GM03348 (cell line): ENCODE measurements at places on chromosomes 3 and 15.
A peak's percentile ranks its signal among the peaks of the same experiment; 100 is the strongest.

- DNase-seq, result no peak
These were observed 35.1 kb downstream of the EAF1 start for GRCh38 chr3:15462451-15462850.

DNA sequence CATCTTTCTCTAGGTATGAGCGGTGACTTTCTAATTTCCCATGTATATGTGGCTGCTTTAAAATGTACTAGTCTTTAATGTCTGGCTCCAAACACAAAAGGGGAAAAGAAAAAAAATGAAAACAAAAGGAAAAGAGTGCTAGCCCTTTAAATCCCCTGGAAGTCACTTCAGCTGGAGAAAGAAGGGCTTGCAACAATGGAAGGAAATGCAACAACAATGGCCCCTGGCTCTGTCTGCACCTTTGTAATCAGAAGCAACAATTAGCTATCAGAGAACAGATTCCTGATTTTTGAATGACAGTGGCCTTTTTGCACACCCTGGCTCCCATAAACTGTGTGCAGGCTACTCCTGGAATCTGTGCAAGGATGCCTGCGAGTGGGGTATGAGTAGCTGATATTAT, 591.2 kb downstream of the FHIT start:
- DNase-seq, result no peak

DNA sequence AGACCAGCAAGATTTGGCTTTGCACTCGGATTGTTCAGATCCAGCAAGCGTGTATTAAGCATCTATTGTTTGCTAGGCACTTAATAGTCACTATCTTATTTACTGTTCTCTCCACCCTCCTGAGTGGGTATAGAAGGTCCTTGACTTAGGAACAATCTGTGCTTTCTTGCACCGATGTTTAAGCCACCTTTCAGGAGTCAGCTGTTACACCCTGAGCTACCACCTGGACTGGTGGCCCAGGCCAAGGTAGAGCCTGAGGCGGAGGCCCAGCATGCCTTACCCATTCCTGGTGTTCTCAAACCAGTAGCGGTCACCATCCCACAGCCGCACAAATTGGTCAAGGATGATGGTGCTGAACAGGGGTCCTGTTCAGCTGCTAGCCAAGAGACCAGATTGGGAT, 10.0 kb downstream of the DUOX1 start:
- DNase-seq, result no peak

GRCh38 chr3:109224333-109224732, 87.8 kb downstream of the C3orf85 start:
- no peak for DNase-seq

DNA sequence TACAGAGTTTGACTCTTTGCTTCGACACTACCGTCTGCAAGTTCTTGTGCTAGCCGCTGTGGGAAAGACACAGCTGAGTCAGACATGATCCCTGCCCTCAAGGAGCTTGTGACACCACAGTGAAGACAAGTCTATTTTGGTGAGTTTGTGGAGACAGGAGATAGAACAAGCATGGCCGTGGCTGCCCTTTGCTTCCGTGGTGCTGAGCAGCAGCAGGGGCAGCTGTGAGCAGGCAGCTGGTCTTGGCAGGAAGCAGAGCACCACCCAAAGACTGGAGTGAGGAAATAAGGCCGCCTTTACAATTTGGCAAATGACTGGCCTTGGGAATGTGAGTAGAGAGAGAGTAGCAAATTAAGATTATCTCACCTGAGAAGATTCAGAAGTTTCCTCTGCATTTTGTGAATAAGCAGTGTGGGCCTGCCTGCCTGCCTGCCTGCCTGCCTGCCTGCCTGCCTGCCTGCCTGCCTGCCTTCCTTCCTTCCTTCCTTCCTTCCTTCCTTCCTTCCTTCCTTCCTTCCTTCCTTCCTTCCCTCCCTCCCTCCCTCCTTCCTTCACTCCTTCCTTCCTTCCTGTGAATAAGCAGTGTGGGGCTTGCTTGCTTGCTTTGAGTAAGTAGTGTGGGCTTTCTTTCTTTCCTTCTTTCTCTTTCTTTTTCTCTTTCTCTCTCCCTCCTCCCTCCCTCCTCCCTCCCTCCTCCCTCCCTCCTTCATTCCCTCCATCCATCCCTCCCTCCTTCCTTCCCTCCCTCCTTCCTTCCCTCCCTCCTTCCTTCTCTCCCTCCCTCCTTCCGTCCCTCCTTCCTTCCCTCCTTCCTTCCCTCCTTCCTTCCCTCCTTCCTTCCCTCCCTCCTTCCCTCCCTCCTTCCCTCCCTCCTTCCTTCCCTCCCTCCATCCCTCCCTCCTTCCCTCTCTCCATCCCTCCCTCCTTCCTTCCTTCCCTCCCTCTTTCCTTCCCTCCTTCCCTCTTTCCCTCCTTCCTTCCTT, 1.6 kb upstream of the GCNT3 start:
- no peak for DNase-seq

- no peak for DNase-seq
These were observed 187.3 kb downstream of the SUCNR1 start for GRCh38 chr3:152060701-152061100.

DNA sequence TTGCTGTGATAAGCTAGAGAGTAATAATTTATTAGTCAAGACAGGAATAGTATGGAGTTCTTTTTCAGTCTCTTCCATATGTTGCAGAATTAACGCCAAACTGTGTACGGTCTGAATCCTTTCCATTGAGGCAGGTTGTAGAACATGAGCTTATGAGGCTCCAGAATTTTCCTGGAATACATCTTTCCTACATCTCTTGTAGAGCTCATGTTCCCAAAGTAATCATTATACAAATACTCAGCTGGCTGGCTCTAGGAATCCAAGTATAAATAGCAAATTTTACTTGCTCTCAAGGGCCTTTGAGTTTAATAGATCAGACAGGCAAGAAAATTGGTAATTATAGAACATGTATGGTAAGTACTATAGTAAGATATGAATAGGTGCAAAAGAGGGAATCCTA, 419.4 kb downstream of the RBMS3 start:
- DNase-seq, result no peak

GRCh38 chr3:157027861-157028745, 131.8 kb downstream of the CCNL1 start:
- DNase-seq, result no peak

- no peak for DNase-seq
These were observed 47.4 kb downstream of the CHCHD4 start for GRCh38 chr3:14077310-14077709.

DNA sequence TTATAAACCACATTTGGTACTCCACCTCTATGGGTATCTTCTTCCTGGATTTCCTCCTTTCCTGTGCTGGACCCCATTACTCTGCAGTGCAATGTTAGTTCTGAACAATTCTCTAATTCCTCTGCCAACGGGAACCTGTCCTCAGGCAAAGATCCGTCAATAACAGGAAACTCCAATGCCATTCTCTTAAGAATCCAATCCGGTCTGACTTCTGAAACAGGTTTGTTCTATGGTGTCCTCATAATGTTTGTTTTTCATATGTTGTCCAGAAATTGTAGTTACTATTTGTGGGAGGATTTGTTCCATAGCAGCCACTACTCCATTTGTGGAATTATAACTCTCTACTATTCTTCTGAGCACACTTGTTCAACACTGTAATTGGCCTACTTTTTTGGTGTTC, 112.7 kb downstream of the TBL1XR1 start:
- DNase-seq, result no peak

- no peak for DNase-seq
These were observed 313.4 kb upstream of the LRRFIP2 start for GRCh38 chr3:37487785-37488184.

DNA sequence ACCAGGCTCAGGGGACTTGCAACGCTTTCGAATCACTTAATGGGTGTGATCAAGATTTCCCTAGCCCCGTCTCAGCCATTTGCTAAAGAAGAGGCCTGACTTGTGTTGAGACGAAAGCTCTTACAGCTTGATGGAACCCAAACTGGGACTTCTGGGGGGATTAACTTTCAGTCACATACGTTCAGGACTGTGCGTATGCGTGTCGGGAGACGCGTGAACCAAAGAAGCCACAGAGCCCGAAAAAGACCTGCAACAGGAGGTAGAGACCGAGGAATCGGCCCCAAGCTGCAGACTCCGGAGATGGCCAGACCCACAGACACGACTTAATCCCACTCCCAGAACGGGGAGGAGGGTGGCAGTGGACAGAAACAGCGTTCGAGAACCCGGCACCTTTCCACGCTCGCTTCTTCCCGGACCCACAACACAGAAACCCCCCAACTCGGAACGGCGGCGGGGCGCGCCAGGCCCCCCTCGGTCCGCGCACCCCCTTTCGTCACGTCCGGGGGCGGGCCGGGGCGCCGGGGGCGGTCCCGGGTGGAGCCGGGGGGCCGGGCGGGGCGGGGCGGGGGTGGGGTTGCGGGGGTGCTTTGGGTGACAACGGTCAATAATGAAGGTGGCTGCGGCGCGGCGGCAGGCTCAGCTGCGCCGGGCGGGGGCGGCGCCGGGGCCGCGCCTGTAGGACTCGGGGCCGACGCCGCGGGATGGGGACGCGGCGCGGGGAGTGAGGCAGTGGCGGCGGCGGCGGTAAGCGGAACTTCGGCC, at the start of gene ATP11B:
Gene ATP11B, plus strand, starts transcription at position 604 of the 762 bp plus-strand sequence. CDS start 256 bp downstream, outside the sequence.
- peak; percentile 97 for DNase-seq

GRCh38 chr3:188342991-188343732, 189.2 kb downstream of the LPP start:
- DNase-seq, result no peak

- DNase-seq, result no peak
These were observed 531 bp downstream of the LZTFL1 start for GRCh38 chr3:45841420-45841756.

DNA sequence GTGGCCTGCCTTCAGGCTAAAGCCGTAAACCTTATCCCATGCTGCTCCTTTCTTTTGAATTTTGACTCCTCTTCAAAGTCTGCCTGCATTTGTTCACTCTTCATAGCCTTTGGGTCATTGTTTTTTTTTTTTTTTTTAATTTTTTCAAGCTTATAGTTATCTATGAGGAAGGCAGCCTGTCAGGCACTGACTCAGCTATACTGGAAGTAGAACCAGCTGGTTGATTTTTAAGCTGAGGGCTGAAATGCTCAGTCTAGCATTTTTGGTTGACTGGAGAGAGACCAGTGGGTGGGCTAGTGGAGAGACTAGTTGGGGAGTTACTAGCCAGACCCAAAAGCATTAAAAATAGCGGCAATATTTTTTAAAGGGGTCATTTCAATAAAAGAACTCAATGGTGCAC, 44.1 kb downstream of the C3orf20 start:
- peak; percentile 34 for DNase-seq

GRCh38 chr15:80031841-80032240, 27.6 kb upstream of the ZFAND6 start:
- DNase-seq, result no peak

DNA sequence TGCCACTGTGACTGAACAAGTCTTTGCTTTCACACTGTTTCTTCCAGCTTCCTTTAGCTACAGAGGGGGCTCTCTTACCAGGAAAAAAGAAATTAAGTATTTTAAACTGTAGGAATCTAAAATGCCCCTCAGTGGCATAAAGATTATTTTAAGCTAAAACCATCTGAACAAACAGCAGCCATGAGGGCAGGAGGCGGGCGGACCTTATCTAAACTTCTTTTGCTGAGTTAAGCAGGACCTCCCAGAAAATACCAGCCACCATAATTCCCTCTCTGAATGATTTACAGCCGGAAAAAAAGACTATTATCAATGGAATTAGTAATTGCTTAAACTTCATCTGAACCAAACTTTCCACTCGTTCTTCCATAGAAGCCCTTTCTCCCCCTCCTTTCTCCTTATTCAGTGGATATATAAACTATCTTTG, 5.2 kb upstream of the TOPAZ1 start:
- no peak for DNase-seq

- DNase-seq, result no peak
These were observed 924.4 kb downstream of the IGSF11 start for GRCh38 chr3:118110211-118110610.
